ENCODE measurements at places on chromosomes 4 and X. TPM values are rescaled to one million over a fixed set of nuclear protein-coding genes. Genes with fewer than 3 reads are reported as not detected.

Gene ZFP42
- 1.8 TPM for polyA plus RNA-seq

DNA sequence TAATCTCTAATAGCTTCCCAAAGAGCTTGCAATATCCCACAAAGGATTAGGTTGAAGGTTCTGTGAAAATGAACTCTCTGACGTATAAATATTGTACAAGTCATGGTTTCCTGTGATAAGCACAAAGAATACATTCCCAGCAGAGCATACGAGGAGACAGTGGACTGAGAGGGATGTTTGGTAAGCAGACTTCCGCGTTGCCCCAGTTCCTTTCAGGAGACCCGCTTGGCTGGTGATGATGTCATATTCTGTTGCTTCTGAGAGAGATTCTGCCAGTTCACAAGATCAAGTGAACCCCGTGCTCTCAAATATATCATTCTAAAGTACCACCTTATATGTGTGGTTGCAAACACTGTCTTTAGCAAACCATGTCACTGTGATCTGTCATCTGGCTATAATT is 323.9 kb upstream of the CASK start:
- no peak for DNase-seq

- peak; percentile 25 for DNase-seq
Observed at GRCh38 chr4:164012396-164013027, 518.0 kb downstream of the TMA16 start.

DNA sequence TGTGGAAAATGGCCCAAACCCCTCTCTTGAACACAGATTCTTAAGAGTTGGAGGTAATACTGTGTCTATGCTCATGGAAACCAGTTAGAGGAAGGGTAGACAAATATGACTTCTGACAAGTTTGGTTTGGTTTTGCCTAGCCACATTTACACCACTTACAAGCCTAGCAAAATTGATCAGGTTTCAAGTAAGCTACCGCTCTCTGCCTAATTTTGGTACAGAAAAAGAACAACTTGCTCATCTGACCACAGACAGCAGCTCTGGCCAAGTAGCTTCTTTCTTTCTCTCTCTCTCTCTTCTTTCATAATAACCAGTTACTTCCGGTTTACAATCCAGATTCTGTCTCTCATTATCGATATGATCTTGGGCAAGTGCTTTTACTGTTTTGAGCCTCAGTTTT is 260.0 kb downstream of the GLUD2 start:
- DNase-seq: no peak

Gene KCND1
- polyA plus RNA-seq: 3.1 TPM

Gene EMCN
- polyA plus RNA-seq: 136 TPM

DNA sequence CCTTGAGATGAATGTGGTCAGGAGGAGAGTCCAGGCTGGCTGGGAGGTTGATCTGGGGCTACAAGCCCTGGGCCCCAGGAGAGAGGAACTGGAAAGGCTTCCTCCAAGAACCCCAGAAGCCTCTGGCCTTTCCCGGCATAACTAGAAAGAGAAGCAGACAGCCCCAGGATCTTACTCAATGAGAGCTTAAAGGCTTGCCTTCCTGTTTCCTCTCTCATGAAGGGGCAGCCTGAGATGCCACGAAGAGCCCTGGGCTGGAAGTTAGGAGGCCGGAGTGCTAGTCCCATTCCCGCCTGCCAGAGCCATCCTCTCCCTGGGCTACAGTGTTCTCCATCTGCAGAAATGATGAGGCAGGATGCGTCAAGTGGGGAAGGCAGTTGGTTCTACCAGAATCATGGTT is 20.1 kb upstream of the XPNPEP2 start:
- no peak for DNase-seq

Gene MAGEE2
- 0.70 TPM for polyA plus RNA-seq

DNA sequence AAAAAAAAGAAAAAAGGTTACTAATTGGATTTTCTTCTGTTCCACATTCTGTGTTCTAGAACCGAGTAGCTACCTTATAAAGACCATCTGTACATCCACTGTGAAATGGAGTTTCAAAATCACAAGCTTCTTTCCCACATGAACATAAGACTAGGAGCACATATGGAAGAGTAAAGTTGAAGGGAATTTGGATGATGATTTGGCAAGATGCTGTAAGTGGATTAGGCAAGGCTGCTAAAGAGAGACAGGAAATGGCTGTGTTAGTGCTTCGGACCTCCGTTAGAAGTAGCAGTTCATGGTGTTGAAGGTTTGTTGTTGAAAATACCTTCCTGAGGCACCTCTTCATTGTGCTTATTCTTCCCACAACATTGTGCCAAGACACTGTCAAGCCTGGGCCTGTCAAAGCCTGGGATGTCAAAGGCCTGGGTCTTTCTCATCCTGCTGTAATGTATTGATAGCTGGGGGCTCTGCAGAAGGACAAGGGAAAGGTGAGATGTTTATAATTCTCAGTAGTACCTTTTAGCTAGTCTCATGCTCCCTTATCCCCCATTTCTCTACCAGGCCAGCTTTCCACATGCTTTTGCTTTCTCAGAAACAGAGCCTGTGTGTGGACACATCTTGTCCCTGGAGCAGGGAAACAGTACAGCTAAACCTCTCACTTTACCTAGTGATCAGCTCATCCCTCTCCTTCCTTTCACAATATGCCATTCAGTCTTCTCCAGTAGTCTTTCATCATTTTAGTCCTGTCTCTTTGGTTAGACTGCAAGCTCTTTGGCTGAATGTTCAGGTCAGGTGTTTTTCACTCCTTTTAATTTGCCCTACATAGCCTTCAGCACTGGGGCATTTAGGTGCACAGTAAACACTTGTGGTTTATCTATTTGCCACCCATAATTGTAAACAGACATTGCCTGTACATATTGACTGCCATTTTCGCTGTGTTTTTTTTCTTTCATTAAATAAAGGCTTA is 37.9 kb upstream of the CYP2U1 start:
- no peak for DNase-seq

Gene CXCR3
- 0.17 TPM for polyA plus RNA-seq

All from left kidney (tissue), 8 donors.